ENCODE measurements at places on chromosomes 5 and 9. TPM values are rescaled to one million over a fixed set of nuclear protein-coding genes. Genes with fewer than 3 reads are reported as not detected.

- peak; percentile 92 for DNase-seq
Observed at GRCh38 chr9:16138561-16139491, 586.0 kb downstream of the CCDC171 start.

- DNase-seq, result no peak
Observed at GRCh38 chr9:109948453-109948852, 168.5 kb downstream of the PALM2AKAP2 start.

- no peak for DNase-seq
Observed at GRCh38 chr5:148794729-148795561, 31.5 kb upstream of the ADRB2 start.

GALNT12 gene
- total RNA-seq, result 16.1 TPM

PGM5 gene
- total RNA-seq, result 226 TPM
